MM.1S (cell line): ENCODE measurements at places on chromosomes 6 and 20.

DNA sequence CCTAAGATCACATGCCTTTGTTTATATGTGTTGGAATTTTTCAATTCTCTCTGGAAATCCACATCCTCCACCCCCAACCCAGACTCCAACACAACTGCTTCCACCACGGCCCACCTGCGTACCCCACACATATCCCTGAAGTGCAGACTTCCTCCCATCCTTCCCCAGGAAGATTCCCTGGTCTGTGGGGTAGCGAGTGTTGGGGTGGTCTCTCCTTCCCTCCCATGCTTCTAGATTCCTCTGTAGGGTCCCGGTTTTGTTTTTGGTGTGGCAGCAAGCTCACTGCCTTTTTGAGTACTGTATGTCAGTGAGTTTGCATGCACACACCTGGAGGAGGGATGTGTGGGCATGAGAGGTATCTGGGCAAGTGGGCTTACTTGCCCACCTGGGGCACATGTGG lies 127.6 kb downstream of the MRPL14 start:
- no peak for DNase-seq

DNA sequence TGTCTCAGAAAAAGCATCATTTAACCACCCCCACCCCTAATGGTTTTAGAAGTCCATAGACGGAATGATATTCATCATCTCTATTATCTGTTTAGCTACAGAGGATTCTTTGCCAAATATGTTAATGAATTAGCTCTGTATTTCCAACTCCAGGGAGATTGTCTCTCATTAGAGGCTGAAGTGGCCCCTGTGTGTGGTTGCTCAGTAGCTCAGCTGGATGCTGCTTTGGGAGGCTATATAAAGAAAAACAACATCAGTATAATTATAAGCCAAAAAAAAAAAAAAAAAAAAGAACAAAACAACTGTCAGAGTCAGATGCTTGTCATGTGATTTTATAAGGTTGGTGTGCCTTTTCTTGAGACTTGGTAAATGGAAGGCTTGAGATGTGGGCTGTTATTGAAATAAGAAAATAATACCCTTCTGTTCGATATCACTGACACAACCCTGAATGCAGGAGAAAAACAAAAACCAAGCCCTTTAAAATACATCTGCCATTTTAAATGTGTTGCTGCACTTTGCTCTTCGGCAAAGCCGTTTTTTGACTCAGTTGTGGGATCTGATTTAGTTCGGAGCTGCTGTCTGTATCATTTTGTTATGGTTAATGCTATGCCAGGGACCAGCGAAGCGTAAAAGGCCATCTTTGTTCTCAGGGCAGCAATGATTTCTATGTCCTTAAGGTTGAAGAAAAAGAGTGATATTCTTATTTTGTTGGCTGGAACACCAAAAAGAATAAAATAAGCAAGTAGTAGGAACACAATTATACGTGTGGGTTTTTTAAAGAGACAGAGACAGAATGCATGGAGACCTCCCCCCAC lies 422.6 kb downstream of the QKI start:
- DNase-seq = no peak

- DNase-seq = no peak
These were observed 120.7 kb downstream of the CARMIL1 start for GRCh38 chr6:25399885-25400284.

GRCh38 chr6:53411451-53411850 lies 62.7 kb upstream of the ELOVL5 start:
- no peak for DNase-seq

- no peak for DNase-seq
These were observed 430.7 kb upstream of the PTCHD4 start for GRCh38 chr6:48541649-48542048.

GRCh38 chr20:56859801-56860261 lies 230.7 kb downstream of the TFAP2C start:
- no peak for DNase-seq

DNA sequence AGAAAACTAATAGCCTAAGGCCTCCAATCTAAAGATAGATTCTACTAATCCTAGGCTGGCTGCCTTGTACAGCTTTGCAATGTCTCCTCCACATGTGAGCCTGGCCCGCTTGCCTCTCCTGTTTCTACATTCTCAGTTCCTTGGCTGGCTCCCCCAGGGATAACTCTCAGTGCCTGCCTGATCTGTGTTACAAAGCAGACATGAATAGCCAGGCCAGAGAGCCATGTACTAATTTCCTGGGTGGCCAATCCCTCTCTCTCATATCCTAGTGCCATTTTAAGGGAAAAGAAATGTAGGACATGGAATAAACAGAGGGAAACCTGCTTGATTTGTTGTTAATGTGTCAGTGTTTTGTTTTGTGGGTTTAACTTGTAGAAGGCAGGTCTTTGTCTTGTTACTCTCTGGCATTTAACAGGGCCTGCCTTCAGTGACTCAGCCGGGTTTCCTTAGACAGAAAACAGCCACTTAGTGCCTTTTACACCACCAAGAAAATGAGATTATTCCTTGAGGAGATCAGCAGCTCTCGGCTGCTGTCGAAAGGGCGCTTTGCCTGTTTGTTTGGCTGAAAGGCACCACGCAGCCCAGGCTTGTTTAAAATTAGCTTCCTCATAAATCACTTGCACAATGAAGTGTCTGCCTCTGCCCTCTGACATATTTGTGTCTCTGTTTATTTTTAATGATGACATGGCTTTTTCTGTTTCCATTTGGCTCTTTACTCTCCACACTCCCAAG lies 702.7 kb downstream of the MAFB start:
- DNase-seq = peak; percentile 15

DNA sequence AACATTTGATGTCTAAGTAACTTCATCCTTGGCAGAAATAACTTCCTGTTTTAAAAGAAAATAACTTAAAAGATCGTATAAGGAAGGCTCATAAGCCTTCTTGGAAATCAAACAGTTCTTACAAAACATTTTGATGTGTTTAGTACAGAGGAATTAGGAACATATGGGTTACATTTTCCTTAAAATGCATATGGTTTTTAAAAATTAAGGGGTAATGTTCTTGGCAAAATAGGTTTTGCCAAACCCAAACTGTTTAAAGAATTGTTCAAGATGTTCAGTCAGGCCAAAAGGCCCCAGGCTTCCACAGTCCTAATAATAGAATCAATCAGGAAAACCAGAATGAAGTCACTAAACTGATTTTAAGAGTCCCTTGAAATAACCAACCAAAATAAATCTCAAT lies 142.7 kb upstream of the SLC35B3 start:
- DNase-seq = no peak

- no peak for DNase-seq
These were observed 13.5 kb downstream of the EBF4 start for GRCh38 chr20:2705931-2706645.

- DNase-seq = no peak
These were observed 198.0 kb downstream of the RNF144B start for GRCh38 chr6:18585032-18585573.

GRCh38 chr6:26034905-26035304 lies 52.3 kb upstream of the HFE start:
- no peak for DNase-seq

- DNase-seq = no peak
These were observed 21.7 kb downstream of the TRAF3IP2 start for GRCh38 chr6:111583986-111584385.

DNA sequence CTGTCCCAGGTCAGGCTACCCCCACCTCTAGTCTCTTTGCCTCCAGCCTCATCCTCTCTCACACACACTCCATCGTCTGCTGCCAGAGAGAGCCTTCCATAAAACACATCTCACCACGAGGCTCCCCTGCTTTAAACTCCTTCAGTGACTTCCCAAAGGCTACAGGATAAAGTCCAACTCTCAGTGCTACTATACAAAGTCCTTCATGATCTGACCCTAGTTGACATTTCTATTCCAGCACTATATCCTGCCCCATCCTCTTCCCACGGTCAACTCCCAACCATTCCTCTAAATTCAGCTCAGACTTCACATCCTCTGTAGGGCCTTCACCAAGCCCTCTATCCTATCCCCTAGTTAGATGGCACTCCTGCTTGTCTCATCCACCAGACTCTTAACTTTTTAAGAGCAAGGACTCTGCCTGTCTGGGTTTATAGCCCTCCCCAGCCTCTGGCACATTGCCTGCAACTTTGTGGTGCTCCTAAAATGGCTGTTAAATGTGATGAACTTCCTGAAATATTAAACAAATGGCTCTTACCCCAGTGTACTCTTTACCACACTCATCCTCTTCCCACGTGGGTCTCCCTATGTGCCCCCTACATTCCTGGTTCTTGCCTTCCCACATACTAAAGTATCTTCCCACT lies 36.1 kb downstream of the KIF16B start:
- no peak for DNase-seq

DNA sequence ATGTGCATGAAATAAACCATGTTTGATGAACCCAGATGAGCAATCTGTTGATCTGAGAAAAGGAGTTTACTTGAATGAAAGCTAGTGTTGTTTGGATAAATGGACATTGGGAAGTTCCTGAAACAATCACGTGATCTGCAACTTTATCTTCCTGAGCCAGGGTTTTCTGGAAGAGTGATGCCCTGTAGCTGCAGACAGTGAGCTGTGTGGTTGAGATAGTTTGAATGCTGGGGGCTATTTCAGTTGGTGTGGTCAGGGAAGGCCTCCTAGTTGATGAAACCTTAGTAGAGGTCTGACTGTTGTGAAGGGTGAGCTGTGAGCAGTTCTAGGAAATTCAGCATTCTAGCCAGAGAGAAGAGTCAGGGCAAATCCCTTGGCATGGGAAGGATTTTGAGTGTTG lies 643.7 kb downstream of the UTRN start:
- no peak for DNase-seq

DNA sequence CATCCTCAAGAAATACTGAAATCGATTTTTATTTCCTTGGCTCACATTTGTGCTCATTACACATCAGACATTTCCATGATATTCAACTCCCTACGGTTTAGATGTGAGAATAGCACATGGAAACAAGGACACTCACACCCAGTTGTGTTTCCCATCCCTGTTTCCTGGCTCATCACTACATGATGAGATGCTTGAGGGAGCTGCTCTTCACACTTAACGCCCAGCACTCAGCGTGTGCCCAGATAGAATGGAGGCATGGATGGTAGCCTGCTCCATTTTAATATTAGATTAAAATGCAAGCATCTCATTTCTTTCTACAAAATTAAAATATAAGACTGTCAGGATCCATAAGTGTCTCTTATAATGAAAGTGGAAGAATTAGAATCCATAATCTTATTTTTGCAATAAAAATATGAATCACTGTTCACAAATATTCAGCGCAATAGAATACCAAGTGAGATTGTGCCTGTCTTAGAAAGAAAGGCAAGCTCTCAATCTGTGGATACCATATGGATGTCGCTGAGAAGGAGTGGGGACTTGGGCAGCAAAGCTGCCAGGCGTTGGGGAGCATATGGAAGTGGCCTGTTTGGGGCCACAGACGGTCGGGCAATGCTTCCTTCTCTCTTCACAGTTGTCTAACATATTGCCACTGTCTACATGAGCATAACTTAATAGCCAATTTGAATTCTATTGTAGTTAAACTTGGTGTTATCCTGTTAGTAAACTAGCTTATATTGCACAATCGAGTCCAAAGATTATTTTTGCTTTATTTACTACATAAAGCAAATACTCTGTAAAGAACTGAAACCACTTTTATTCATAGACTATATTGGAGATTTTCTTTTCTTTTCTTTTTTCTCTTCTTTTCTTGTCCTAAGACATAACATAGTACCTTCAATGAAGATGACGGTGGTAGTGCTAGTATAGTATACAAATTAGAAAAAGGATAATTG lies 206.8 kb upstream of the QKI start:
- no peak for DNase-seq

- DNase-seq = no peak
These were observed 109.4 kb downstream of the CDH4 start for GRCh38 chr20:61361501-61361900.

DNA sequence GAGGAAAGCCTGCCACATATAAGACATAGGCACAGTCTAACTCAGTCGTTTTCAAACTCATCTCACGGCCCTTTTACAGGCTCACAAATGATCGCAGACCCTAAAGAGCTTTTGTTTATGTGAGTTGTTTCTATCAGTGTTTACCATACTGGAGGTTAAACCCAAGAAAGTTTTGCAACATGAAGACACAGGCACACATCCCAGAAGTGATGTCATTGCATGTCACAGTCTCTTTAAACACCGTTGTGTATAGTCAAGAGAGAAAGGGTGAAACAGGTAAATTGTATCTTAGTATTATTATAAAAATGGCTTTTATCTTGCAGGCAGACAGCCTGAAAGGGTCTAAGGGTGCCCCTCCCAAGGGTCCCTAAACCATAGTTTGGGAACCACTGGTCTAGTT lies 96.7 kb downstream of the BACH2 start:
- no peak for DNase-seq

GRCh38 chr6:14665827-14666724 lies 548.5 kb downstream of the CD83 start:
- DNase-seq = no peak

GRCh38 chr6:8017705-8018104 lies 46.5 kb downstream of the BLOC1S5 start:
- no peak for DNase-seq

GRCh38 chr20:49594143-49594930 lies 26.4 kb upstream of the PTGIS start:
- no peak for DNase-seq

DNA sequence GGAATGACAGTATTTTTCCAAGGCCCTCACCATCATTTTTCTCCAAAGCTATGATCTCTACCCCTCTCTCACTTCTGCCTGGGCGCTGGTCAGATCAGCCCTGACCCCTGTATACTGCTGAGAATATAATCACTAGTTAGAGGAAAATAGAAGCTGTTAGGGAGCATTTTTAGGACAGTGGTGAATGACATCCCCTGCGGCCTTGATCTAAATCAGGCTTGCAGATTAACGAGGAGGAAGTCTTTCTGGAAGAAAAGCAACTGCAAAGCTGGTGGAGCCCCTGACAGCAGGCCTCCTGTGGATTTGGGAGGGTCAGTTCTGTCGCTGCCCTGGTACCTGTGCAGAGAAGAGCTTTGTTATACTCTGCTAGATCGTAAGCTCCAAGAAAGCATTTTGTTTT lies 107.9 kb downstream of the RPP40 start:
- no peak for DNase-seq

DNA sequence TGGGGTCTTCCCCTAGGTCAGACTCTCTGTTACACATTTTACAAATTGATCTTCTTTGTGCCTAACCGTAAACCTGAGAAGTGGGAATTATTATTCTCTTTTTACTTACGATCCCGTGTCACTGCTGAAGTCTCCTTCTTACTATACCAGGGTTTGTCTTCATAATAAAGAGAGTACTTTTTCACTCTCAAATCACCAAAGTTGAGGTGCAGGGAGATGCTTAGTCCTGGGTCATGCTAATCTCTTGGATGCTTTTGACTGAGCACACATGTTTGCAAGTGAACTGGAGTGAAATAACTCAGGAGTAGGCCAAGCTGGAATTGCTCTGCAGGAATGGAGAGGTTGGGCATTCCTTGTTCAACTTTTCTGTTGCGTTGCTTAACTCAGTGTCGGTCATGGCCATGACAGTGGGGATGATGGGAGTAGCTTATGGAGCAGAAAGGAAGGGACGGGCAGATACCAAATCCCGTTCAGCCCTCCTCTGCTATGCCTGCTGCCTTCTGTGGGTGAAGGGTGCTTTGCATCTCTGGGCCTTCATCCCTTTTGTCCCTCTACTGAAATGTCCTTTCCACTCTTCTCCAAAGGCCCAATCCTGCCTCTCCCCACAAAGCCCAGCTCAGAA lies 15.2 kb upstream of the TAGAP start:
- DNase-seq = no peak

GRCh38 chr6:63997221-63997620 lies 361.6 kb downstream of the PHF3 start:
- DNase-seq = no peak
